A549 treated with Hydrocortisone at 1 μM for 4 hours (cell line): ENCODE measurements at places on chromosomes 16 and 17. TPM values are rescaled to one million over a fixed set of nuclear protein-coding genes. Genes with fewer than 3 reads are reported as not detected.

Gene CTRB2
- not detected in 5 replicates for total RNA-seq

Gene TGFB1I1
- 45.9 to 79.3 TPM (median 53.0 TPM) in 5 replicates for total RNA-seq

Gene CTRB1
- total RNA-seq: not detected in 5 replicates

Gene SCIMP
- not detected in 5 replicates for total RNA-seq

Gene MPO
- not detected in 5 replicates for total RNA-seq

Gene TMEM107
- 20.0 to 21.8 TPM (median 20.6 TPM) in 5 replicates for total RNA-seq

Gene RAB37
- 0.84 to 1.7 TPM (median 1.2 TPM) in 5 replicates for total RNA-seq

Gene ARHGDIG
- 2.1 to 3.7 TPM (median 3.2 TPM) in 5 replicates for total RNA-seq

Gene CORO6
- total RNA-seq: 4.7 to 6.0 TPM (median 5.5 TPM) in 5 replicates

Gene KRTAP4-11
- total RNA-seq: not detected in 5 replicates

Gene C1QTNF8
- 0.08 TPM in 1 of 5 replicates, not detected in the others for total RNA-seq

Gene KRT31
- total RNA-seq: not detected in 5 replicates

Gene HSF4
- 13.1 to 17.8 TPM (median 14.8 TPM) in 5 replicates for total RNA-seq

Gene KRTAP4-5
- not detected in 5 replicates for total RNA-seq

Gene ZNF423
- total RNA-seq: 0.08 to 0.28 TPM (median 0.18 TPM) in 5 replicates

Gene FN3K
- 8.3 to 9.5 TPM (median 9.0 TPM) in 5 replicates for total RNA-seq

Gene CCL2
- 6.8 to 8.5 TPM (median 8.1 TPM) in 5 replicates for total RNA-seq

Gene VAT1L
- 0.03 to 0.07 TPM in 2 of 5 replicates, not detected in the others for total RNA-seq

Gene KRTAP3-2
- total RNA-seq: 0.26 to 0.44 TPM (median 0.29 TPM) in 5 replicates

Gene ANKS3
- total RNA-seq: 23.9 to 26.1 TPM (median 25.7 TPM) in 5 replicates

Gene EVPLL
- not detected in 5 replicates for total RNA-seq

Gene HIGD1B
- total RNA-seq: not detected in 5 replicates

Gene SSTR5
- 0.38 to 0.74 TPM (median 0.59 TPM) in 5 replicates for total RNA-seq

Gene ABCC11
- 0.06 to 0.17 TPM (median 0.10 TPM) in 5 replicates for total RNA-seq

Gene CD68
- total RNA-seq: 25.7 to 33.1 TPM (median 28.3 TPM) in 5 replicates

Gene TNFRSF13B
- total RNA-seq: not detected in 5 replicates

Gene CYTH1
- 59.8 to 87.9 TPM (median 64.0 TPM) in 5 replicates for total RNA-seq
